Left ventricle myocardium inferior (tissue), 1 donor: ENCODE measurements at places on chromosomes 2 and 18.
A peak's percentile ranks its signal among the peaks of the same experiment; 100 is the strongest.

DNA sequence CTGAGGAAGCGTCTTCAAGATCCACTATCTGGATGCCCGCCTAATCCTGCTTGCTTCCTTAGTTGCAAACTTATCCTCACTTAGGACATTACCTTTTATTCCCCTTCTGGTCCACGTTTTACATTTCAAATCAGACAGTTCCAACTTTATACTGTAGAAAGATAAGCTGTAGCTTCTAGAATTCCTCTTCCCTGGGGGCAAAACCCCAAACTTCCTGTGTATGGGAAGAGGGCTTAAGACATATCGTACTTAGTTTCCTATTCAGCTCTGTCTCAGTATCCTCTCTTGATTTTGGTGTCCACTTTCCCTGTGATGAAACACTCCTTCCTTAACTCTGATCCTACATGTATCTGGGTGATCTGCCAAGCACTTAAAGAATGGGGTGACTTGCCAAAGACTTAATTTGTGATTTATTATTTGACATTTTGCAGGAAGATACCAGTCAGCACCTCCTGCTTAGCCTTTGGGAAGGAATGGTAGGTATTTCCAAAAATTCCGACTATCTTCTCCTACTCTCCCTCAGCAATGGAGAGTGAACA is 245.2 kb downstream of the CDCA7 start:
- H3K36me3 ChIP-seq, result no peaks in the 10 kb centered on the region
- DNase-seq, result no peak
- no peak overlapping the region for H3K4me3 ChIP-seq

GRCh38 chr2:46960618-46961017 is 45.0 kb upstream of the MCFD2 start:
- no peak overlapping the region for H3K27ac ChIP-seq
- H3K36me3 ChIP-seq, result peaks cover 28% of the 10 kb centered on the region
- H3K4me3 ChIP-seq, result no peak overlapping the region

- DNase-seq, result no peak
- H3K27me3 ChIP-seq, result no peaks in the 10 kb centered on the region
- no peak overlapping the region for H3K4me3 ChIP-seq
These were observed 8.5 kb upstream of the SP140L start for GRCh38 chr2:230318190-230319121.

GRCh38 chr2:45323344-45323743 is 287.7 kb downstream of the SRBD1 start:
- no peak overlapping the region for H3K27ac ChIP-seq
- H3K36me3 ChIP-seq, result no peaks in the 10 kb centered on the region
- H3K4me1 ChIP-seq, result no peaks in the 10 kb centered on the region
- no peaks in the 10 kb centered on the region for H3K27me3 ChIP-seq
- DNase-seq, result no peak
- H3K4me3 ChIP-seq, result no peak overlapping the region

GRCh38 chr2:42830922-42831574 is 38.7 kb upstream of the HAAO start:
- H3K4me1 ChIP-seq, result peaks cover 28% of the 10 kb centered on the region
- DNase-seq, result no peak
- H3K36me3 ChIP-seq, result no peaks in the 10 kb centered on the region
- H3K4me3 ChIP-seq, result no peak overlapping the region
- no peak overlapping the region for H3K27ac ChIP-seq

GRCh38 chr2:26558271-26559043 is 80.5 kb upstream of the OTOF start:
- DNase-seq, result no peak
- H3K27ac ChIP-seq, result no peak overlapping the region
- H3K36me3 ChIP-seq, result no peaks in the 10 kb centered on the region
- peaks cover 86% of the 10 kb centered on the region for H3K27me3 ChIP-seq
- no peak overlapping the region for H3K4me3 ChIP-seq
- H3K4me1 ChIP-seq, result peaks cover 15% of the 10 kb centered on the region

- H3K27me3 ChIP-seq, result no peaks in the 10 kb centered on the region
- no peaks in the 10 kb centered on the region for H3K4me1 ChIP-seq
- no peaks in the 10 kb centered on the region for H3K36me3 ChIP-seq
- DNase-seq, result no peak
- no peak overlapping the region for H3K27ac ChIP-seq
- H3K4me3 ChIP-seq, result no peak overlapping the region
These were observed 35.2 kb upstream of the SERTAD2 start for GRCh38 chr2:64688909-64689308.

GRCh38 chr2:168941297-168941696 is 40.2 kb downstream of the G6PC2 start:
- no peak overlapping the region for H3K4me3 ChIP-seq
- no peak for DNase-seq
- no peaks in the 10 kb centered on the region for H3K36me3 ChIP-seq
- no peaks in the 10 kb centered on the region for H3K4me1 ChIP-seq
- H3K27me3 ChIP-seq, result peaks cover 7% of the 10 kb centered on the region

GRCh38 chr2:108377815-108378630 is at the start of gene SULT1C4:
SULT1C4 (plus strand) TSS chr2:108377954; CDS start chr2:108378338, 384 bp downstream.
- peak; percentile 58 for DNase-seq
- peak within 1 kb of the TSS; percentile 68 for H3K4me3 ChIP-seq
- H3K27me3 ChIP-seq, result no peaks in the 10 kb centered on the region
- peaks cover 10% of the 10 kb centered on the region for H3K36me3 ChIP-seq
- peaks cover 32% of the 10 kb centered on the region for H3K4me1 ChIP-seq
- peak within 1 kb of the TSS; percentile 81 for H3K27ac ChIP-seq

GRCh38 chr2:33909945-33910695 is 311.0 kb upstream of the FAM98A start:
- H3K27me3 ChIP-seq, result no peaks in the 10 kb centered on the region
- no peak for DNase-seq
- H3K27ac ChIP-seq, result no peak overlapping the region
- H3K4me1 ChIP-seq, result no peaks in the 10 kb centered on the region
- H3K36me3 ChIP-seq, result no peaks in the 10 kb centered on the region

- H3K27me3 ChIP-seq, result peaks cover 4% of the 10 kb centered on the region
- H3K4me1 ChIP-seq, result peaks cover 7% of the 10 kb centered on the region
- DNase-seq, result no peak
- no peak overlapping the region for H3K27ac ChIP-seq
- no peaks in the 10 kb centered on the region for H3K36me3 ChIP-seq
These were observed 249.9 kb upstream of the SP5 start for GRCh38 chr2:170465241-170465640.

- no peak overlapping the region for H3K4me3 ChIP-seq
- no peaks in the 10 kb centered on the region for H3K36me3 ChIP-seq
- H3K4me1 ChIP-seq, result no peaks in the 10 kb centered on the region
- H3K27me3 ChIP-seq, result no peaks in the 10 kb centered on the region
These were observed 493.1 kb downstream of the SOCS6 start for GRCh38 chr18:70781860-70782453.

DNA sequence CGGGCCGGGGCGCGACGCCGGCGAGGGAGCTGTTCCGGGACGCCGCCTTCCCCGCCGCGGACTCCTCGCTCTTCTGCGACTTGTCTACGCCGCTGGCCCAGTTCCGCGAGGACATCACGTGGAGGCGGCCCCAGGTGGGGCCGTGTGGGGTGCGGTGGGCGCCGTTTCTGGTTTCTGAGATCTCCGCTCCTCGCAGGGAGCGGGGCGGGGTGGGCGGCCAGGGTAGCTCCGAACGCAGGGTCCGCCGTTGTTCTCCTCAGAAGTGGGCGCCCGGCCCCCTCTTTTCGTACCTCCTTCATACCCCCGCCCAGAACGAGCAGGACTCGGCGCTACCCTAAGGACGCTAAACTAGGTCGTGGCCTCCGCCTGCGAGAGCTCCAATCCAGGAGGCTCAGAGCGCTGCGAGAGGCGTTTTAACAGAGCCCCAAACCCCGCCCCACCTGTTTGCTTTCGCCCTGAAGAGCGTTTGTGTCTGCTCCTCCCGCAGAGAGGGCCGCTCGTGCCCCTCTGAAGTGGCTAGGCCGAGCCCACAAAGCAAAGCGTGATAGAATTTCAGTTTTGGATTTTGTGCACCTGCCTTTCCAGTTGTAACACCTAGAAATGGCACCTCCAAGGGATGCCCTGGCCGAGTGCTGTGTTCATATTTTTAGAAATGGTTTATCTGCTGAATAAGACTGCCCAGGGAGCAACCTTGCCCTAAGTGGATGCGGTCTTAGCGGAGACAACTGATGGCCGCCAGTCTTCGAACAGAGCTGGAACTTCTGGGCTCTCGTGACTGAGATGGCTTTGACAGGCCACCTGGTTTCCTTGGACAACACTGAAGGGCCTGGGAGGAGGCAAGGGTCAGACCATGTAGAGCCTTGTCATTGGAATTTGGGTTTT is 626 bp downstream of the CAPN10 start:
- peak overlapping the region; percentile 99 for H3K27ac ChIP-seq
- peak; percentile 36 for DNase-seq
- H3K4me1 ChIP-seq, result peaks cover 80% of the 10 kb centered on the region
- H3K36me3 ChIP-seq, result peaks cover 28% of the 10 kb centered on the region
- peak overlapping the region; percentile 98 for H3K4me3 ChIP-seq
- no peaks in the 10 kb centered on the region for H3K27me3 ChIP-seq

DNA sequence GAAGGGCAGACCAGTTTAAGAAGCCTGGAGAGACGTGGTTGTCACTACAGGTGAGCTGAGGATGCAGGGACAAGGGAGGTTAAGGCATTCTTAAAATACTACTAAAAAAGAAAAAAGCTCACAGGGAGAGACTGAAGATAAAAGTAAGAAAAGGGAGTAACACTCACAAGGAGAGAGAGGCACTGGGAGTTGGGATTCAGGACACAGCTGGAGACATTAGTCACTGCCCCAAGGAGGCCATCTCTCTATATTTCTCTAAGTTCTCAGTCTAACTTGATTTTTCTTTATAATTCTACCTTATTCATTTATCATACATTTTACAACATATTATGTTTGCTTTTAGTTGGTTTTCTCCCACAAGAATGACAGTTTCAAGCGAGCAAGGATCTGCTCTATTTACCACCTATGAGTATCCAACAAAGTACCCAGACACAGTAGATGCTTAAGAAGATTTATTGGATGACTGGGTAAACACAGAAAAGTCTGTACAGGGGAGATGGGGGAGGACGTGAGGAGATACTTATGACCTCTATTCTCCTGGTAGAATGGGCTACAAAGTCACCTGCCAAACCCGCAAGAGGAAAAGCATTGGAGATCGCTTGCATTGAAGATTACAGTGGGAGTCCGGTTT is 2.2 kb downstream of the SERPINE2 start:
- H3K27me3 ChIP-seq, result peaks cover 96% of the 10 kb centered on the region
- DNase-seq, result no peak
- H3K4me1 ChIP-seq, result peaks cover 33% of the 10 kb centered on the region

- H3K4me1 ChIP-seq, result no peaks in the 10 kb centered on the region
- no peaks in the 10 kb centered on the region for H3K36me3 ChIP-seq
- no peak for DNase-seq
- H3K27ac ChIP-seq, result no peak overlapping the region
- H3K27me3 ChIP-seq, result no peaks in the 10 kb centered on the region
- no peak overlapping the region for H3K4me3 ChIP-seq
These were observed 84.9 kb downstream of the METTL4 start for GRCh38 chr18:2486426-2486825.

GRCh38 chr18:54964741-54965140 is 5.5 kb upstream of the CCDC68 start:
- peaks cover 23% of the 10 kb centered on the region for H3K27me3 ChIP-seq
- DNase-seq, result no peak
- no peak overlapping the region for H3K4me3 ChIP-seq
- H3K36me3 ChIP-seq, result no peaks in the 10 kb centered on the region
- peaks cover 3% of the 10 kb centered on the region for H3K4me1 ChIP-seq
- no peak overlapping the region for H3K27ac ChIP-seq

DNA sequence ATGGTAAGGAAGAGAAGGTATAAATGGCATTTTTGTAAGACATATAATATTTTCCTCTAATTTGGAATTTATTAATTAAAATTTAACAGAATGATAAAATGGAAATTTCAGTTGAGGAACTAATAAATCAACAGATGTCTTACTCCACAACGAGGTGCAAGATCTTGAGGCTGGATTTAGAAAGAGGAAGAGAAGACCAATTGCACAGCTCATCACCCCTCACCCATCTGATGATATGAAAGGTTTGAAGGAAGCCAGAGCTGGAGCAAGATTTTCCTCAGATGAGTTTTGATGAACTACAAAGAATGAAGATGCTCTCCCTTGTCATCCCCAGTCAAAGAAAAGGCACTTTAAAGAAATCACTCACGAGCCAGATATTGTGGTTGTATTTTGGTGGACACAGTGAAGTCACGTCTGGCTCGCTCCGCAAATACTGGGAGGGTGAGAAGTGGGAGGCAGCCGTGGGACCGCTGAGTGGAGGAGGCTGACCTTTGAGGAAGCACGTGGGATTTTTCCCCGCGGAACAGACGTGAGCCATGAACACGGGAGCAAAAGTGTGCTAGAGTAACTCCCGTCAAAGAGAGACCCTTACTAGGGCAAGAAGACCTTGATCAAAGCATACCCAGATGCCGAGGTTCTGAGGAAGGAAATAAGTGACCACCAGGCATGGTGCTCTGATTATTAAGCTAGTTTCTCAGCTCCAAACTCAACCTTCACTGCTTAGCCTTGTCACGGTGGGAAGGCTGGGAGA is 511.4 kb downstream of the RNF144A start:
- H3K36me3 ChIP-seq, result no peaks in the 10 kb centered on the region
- no peak overlapping the region for H3K4me3 ChIP-seq
- no peak for DNase-seq
- peaks cover 11% of the 10 kb centered on the region for H3K4me1 ChIP-seq
- peaks cover 89% of the 10 kb centered on the region for H3K27me3 ChIP-seq
- no peak overlapping the region for H3K27ac ChIP-seq

DNA sequence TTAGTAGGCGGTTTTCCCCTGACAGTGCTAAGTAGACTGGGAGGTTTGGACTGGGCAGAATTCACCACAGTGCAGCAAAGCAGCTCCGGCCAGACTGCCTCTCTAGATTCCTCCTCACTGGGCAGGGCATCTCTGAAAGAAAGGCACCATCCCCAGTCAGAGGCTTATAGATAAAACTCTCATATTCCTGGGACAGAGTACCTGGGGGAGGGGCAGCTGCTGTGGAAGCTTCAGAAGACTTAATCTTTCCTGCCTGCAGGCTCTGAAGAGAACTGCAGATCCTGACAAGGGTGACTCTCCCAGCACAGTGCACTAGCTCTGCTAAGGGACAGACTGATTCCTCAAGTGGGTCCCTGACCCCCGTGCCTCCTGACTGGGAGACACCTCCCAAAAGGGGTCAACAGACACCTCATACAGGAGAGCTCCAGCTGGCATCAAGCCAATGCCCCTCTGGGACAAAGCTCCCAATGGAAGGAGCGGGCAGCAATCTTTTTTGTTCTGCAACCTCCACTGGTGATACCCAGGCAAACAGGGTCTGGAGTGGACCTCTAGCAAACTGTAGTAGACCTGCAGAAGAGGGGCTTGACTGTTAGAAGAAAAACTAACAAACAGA is 266.8 kb upstream of the CRIM1 start:
- no peak overlapping the region for H3K27ac ChIP-seq
- peaks cover 5% of the 10 kb centered on the region for H3K27me3 ChIP-seq
- no peak overlapping the region for H3K4me3 ChIP-seq
- no peaks in the 10 kb centered on the region for H3K4me1 ChIP-seq
- no peak for DNase-seq
- H3K36me3 ChIP-seq, result no peaks in the 10 kb centered on the region
